ENCODE measurements at places on chromosomes 5 and 9.

- no peak for DNase-seq
These were observed 28.3 kb downstream of the UHRF2 start for GRCh38 chr9:6441269-6441668.

DNA sequence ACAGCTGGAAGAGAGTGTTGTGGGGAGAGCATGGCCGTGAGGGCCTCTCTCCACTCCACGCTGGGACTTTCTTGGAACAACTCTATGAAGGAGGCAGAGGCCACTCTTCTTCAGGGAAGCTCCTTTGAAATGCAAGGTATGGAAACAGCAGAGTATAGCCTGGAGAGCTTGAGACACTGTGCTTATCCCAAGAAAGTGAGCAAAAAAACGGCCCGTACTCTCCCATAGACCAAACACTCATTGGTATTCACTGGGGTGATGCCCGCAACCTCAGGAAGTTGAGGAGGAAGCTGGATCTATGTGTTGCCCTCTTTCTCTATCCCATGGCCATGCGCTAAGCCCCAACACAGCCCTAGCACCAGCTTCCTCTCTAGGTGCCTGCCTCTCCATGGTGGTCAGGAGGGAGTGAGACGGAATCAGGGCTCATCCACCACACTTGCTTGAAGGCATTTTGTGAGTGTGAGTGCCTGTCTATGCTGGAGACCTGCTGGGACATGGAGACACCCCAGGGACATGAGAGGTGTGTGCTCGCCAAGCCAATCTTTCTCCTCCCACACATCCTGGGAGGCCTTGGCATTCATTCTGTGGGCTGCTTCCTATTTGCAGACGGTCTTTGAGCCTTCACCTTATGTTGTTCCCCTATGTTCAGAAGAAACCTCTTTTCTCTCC lies 616.6 kb downstream of the IRX1 start:
- no peak for DNase-seq

- DNase-seq = no peak
These were observed 109.8 kb upstream of the TBC1D2 start for GRCh38 chr9:98365227-98365669.

GRCh38 chr9:69857131-69857530 lies 36.5 kb downstream of the CFAP95 start:
- no peak for DNase-seq

GRCh38 chr5:109668668-109669422 lies 20.9 kb upstream of the MAN2A1 start:
- no peak for DNase-seq

DNA sequence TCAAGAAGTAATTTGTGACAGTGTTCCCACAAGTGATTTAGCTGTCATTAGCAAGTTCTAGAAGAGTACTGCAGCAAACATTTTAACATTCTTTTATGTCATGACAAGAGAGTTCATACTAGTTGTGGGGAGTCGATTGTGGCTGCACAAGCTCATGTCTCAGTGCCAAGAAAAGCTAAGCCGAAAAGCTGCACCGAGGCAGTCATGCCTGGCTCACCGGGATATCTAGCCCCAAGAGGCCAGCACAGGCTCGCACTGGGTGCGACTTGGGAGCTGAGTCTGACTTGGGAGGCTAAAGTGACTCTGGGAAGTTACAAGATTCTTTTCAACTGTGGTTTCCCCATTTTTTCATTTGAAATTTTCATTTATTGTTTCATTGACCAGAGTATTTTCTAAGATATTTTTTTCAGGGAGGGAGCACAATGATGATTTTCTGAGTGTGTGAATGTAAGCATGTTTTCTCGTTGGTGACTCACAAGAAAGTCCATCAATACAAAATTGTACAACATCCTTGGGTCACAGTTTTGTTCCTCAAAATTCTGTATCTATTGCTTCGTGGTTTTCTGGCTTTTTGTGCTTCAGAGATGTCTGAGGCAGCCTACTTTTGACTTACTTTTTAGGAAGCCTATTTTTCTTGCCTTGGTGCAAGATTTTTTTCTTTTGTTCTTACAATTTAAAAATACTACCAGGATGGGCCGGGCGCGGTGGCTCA lies 18.7 kb downstream of the CAST start:
- DNase-seq = no peak

DNA sequence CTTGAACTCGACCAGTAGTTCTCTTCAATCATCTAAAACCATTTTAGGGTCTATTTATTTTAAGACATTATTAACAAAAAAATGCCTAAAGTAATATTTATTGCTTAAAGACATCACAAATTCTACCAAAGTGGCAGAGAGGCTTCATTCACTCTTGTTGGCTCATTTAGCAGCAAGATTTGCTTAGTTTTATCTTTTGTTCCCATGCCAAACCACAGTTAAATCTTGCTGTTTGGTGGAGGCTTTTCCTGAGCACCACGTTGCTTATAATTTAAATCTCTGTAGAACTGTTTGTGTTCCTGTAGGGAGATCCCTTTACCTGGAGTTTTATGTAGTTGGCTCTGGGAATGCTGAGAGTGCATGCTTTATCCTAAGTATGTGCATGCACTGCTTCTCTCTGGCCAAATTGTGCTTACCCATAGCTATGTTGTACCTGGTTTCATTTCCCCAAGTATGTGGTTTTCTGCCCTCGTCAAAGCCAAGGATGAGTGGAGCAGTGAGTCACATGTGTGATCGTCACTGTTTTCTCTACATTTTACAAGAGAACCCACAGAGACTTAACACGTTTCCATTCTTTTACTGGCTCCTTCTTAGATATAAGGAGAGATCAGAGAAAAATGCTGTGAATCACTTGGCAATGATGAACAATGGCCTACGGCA lies 42.1 kb upstream of the MAST4 start:
- no peak for DNase-seq

- no peak for DNase-seq
These were observed 148.7 kb upstream of the RANBP3L start for GRCh38 chr5:36450229-36451014.

DNA sequence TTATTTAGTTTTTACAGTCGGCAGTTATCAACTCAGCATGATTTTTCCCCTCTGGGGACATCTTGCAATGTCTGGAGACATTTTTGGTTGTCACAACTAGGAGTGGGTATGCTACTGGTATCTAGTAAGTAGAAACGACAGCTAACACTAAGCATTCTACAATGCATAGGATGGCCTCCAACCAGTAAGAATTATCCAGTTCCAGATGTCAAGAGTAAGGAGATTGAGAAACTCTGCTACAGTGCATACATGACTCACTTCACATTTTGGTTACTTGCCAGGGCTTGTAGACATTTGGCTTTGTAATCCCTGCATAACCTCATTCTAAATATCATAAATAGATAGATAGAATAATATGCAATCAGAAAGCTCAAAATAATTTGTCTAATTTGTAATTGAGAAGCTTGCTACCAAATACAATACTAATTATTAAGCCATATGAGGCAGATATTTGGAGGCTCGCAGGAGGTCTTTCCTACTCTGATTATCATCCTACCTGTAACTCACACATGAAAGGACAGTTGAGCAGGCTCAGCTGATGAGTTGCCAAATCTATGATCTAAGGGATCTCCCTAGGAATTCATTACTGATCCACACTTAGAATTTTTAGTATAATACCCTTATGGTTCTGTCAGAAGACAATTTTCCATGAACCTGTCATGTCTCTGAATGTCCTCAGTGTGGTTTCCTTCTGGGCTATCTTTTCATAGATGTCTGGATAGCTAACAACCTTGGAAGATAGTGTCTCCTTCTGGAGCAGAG lies 346.9 kb upstream of the TLE4 start:
- no peak for DNase-seq

- DNase-seq = peak; percentile 94
These were observed 98.4 kb upstream of the MVB12B start for GRCh38 chr9:126228111-126228780.

GRCh38 chr5:65255294-65255693 lies 226.4 kb downstream of the ADAMTS6 start:
- DNase-seq = no peak

- no peak for DNase-seq
These were observed 101.0 kb downstream of the TMEM232 start for GRCh38 chr5:110625376-110625999.

DNA sequence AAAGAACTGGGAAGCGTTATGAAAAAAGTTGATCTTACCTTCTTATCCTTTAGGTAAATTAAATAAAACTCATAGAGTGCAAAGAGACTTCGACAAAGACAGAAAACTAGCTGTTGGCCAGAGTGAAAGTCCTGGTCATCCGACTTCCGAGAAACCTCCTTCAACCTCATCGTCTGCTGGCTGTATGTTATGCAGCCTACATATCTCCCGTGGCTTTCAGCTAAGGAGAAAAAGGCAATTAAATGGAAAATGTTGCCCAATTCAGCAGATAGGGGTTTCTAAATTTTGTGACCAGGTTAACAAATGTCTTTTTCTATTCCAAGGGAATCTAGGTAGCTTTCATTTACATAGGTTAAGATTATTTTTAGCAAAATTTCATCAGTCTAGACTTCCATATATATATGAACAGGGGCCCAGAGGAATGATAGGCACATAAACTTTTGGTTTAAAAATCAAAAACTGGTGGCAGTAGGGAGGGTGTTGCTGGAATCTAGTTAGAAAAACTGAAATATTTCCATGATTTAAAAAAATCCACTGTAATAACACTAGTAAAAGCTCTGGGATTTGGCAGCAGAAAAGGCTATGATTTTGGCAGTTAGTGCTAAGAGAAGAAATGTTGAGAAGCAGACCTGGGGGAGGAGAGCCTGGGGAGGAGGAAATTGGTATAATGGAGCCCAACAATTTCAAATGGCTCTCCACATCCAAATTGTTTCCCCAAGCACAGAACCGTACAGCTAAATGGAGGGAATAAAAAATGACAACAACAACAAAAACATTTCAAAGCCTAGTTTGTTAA lies 32.1 kb downstream of the RAI14 start:
- DNase-seq = no peak
